Epithelial cell of prostate (primary cell): ENCODE measurements at places on chromosomes 2 and 18.
A peak's percentile ranks its signal among the peaks of the same experiment; 100 is the strongest.

DNA sequence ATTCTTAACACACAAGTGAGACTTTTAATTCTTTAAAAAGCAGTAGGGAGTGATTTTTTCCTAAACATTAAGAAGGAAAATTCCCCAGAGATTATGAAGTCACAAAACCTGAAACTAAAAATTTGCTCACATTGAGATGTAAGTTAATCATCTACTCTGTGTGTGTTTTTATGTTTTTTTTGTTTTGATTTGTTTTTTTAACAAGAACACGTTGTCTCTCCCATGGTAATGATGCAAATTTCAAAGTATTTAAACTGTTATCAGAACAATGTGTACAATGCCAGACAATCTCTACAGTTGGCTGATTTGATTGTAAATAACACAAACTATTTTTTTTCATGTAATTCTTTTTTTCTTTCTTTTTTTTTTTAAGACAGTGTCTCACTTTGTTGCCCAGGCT, 71.5 kb downstream of the COLEC12 start:
- no peak for DNase-seq

DNA sequence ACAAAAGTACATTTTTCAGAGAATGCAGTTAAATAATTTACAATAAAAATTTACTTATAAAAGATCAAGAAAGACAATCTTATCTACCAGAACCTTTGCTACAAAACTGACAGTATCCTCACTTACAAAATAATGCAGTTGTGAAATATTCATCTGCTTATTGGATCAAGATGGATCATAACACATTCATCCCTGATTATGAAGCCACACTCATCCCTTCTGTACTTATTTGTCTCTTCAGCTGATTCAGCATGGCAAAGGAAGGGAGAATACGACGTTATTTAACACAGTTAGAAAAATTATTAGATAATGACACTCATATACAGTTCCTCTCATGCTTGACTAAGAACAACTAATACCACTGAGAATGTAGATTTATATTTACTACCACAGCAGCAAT, 46.4 kb downstream of the TCF4 start:
- DNase-seq, result no peak

- DNase-seq, result no peak
Observed at GRCh38 chr2:147425437-147426029, 419.3 kb upstream of the ACVR2A start.

- DNase-seq, result no peak
Observed at GRCh38 chr2:236307641-236308040, 43.4 kb upstream of the ASB18 start.

DNA sequence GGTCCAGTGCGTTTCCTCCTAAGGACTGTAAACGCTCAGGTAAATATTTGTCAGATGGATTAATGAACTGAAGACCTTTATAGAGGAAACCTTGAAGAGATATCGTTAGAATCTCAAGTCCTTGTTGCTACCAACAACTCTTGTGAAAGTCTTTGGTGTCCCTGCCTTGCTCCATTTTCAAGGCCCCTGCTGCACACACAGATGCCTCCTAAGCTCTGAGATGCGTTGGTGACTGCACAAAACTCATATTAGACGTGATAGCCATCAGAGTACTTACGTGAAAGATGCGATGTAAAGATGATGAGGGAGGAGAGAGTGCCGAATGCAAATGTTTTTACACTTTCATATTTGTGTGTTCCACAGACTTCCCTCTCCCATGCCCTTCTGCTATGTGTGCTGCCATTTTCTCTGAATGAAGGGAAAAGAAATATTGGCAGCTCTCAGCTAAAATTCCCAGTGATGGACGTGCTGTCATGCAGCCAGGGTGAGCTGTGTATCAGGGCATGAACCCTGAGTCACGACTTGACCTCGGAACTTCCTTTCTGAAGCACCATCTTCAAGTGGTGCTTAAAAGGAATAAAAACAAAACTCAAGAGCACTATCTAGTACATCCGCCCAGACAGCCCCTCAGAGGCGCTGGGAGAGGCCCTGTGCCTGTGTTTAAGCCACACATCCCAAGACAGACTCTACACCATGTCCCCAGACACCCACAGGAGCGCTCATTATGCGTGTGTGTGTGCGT, 117.4 kb downstream of the FAM210A start:
- DNase-seq, result no peak

- DNase-seq, result no peak
Observed at GRCh38 chr2:48812416-48812815, 56.9 kb upstream of the LHCGR start.

DNA sequence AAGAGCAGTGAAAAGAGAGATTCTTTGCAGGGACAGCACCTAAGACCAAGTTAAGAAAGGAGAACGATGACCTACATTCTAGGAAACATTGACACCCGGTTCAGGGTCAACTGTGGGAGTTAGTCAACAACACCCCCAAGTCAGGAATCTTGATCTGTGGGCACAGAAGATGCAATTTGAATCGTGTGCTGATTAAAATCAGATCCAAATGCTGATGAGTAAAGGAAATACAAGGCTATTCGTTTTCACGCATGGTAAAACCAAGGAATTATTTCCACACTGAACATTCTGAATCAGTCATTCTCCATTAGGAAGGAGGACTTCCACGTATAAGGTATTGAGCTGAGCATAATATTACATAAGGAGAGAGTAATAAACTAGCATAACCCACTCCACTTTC, 124.2 kb downstream of the COPS8 start:
- DNase-seq, result no peak

DNA sequence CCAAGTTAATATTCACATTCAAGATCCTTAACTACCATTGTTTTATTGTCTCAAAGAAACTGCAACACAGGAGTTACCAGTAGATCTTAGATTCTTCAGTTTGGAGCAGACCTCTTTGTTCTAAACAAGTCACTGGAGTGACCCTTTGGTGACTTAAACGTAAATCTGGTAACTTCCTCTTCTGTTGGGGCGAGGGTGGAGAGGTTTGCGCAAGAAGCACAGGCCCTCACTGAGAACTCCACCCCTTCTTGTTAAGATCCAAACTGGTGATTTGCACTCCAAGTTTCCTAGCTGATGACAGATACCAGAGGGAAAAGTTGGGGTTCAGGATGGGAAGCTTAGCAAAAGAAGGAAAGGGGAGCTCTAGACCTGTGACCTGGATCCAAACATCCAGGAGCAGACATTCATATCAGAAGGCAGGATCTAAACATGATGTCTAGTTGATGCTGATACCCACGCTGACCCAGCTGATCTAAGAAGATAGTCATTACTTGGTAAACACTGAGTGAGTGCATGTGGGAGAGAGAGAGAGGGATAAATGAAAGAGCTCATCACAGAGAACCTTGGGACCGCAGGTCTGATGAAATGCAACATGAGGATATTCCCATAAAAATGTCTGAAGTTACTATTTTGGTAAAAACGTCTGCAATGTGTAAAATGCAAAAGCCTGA, 256.0 kb downstream of the CDH20 start:
- no peak for DNase-seq

GRCh38 chr2:133817680-133818566, 249.7 kb upstream of the NCKAP5 start:
- peak; percentile 79 for DNase-seq

GRCh38 chr2:152222975-152223637, 47.5 kb upstream of the STAM2 start:
- DNase-seq, result peak; percentile 6

DNA sequence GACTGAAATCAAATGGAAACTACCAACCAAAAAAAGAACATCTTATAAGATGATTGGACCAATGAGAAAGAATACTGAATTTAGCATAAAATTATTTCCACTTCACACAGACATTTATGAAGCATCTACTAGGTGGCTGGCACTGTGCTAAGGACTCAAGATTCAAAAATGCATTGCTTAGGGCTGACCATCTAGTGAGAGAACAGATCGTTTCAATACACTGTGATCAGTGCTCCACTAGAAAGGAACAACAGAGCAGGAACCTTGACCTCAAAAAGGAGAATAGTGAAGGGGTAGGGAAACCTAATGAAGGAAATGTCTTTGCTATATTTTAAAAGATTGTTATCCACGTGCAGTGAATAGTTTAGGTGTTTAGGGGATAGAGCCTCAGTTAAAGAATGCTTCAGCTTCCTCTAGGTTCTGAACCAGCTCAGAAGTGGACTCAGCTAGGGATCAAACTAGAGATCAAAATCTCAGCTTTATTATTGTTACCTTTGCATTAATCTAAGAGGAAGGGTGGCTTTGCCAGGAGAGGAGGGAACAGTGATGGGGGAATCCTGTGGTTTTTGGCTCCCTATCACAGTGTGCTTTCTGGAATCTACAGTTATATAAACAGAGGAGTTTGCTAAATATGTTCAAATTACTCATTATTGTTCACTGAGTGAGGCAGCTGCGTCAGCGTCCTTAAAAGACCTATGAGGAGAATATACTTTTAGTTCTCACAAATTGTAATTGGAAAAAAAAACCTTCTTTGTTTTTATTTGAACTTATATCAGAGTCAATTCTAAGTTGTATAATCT, 16.2 kb upstream of the BBS5 start:
- no peak for DNase-seq

GRCh38 chr2:8692783-8693156, 10.9 kb downstream of the ID2 start:
- DNase-seq, result no peak

DNA sequence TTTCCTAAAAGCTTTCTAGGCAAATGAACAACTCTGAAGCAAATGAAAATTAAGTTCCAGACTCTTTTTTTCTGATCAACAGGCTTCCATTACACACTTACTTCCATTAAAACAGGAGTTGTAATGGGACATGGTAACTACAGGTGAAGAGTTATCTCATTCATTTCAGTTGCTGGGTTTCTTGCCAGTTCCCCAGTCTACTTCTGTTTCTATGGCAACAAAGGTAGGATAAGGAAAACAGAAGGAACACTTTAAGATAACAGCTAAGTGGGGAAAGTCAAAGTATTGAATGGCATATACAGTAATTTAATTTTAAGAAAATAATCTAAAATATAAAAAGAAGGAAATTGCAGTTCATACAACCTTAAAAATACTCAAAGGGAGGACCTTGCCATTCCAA, 25.1 kb downstream of the BAZ2B start:
- no peak for DNase-seq

- DNase-seq, result no peak
Observed at GRCh38 chr2:62972601-62973000, 78.0 kb upstream of the OTX1 start.

- no peak for DNase-seq
Observed at GRCh38 chr2:206984206-206984605, 44.9 kb downstream of the CPO start.

- DNase-seq, result no peak
Observed at GRCh38 chr18:21057112-21057511, 54.5 kb downstream of the ROCK1 start.

DNA sequence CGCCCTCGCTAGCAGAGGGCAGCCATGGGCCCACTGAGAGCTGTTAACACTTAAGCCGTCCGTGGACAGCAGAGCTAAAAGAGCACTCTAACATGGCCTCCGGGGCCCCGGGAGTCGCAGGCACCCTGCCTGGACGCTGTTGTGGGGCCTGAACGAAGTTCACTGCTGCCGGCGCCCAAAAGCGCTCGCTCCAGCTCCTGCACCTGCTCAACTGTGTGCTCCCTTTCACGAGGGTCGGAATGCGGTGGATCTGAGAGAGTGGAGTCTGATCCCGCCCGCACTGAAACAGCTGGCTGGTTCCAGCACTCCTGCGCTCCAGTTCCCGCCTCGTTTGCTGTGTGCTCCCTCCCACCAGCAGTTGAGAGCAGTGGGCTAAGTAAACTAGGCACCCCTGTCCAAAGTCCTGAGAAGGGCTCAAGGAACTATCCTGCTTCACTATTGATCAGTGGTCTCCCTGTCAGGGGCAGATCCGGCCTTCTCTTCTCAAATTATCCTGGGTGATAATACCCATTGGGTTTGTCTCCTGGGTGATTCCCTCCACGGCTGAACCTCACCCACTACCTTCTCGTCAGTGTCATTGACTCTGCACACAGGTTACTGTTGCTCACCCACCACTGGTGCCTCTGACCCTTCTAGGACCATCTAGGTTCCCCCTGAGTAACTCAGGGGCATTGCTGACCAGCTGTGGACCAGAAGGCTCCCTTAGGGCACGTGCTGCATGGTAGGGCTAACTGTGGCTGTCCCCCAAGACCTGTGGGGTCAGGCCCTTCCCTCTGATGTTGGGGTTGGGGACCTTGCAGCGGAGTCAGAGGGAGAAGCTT, 23.5 kb downstream of the B3GNT7 start:
- no peak for DNase-seq

- DNase-seq, result no peak
Observed at GRCh38 chr2:56014046-56014730, 90.6 kb upstream of the EFEMP1 start.

GRCh38 chr2:180520921-180521581, 459.4 kb upstream of the UBE2E3 start:
- peak; percentile 67 for DNase-seq

DNA sequence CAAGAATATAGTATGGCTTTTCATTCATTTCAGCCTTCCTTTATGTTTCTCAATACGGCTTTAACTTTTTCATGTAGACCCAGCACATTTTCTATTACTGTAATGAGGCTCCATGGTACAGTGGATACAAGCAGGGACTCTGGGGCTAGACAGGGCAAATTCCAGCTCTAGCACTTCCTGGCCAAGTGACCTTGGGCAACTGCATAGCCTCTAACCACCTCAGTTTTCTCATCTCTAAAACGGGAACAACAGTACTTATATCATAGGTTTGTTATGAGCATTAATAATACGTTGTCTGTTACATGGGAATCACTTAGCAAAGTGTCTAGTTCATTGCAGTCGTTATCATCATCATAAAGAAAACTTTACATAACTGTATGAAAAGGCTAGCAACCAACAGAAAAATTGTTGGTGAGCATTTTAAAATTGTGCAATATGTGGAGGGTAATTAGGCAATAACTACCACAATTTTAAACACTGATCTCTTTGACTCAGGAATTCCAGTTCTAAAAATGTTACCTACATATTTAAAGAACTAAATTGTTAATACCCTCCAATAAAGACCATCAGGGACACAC, 13.7 kb upstream of the RMDN2 start:
- no peak for DNase-seq

DNA sequence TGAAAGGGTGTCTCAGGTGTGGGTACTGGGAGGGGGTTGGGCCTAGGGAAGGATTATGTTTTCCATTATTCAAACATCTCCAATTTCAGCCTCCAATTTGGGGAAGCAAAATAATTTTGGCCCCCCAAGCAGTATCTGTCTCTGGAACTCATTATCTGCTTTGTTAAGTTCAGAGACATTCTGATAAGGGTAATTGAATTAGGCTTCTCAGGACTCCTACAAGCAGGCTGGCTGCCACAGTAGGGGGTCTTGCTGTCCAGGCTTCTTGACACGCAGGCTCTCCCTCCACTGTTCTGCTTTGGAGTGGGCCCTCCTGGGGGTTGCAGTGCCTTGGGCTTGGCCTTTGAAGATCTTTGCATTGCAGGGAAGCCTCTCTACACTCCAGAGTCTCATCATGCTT, 108.1 kb upstream of the SIX2 start:
- DNase-seq, result no peak

DNA sequence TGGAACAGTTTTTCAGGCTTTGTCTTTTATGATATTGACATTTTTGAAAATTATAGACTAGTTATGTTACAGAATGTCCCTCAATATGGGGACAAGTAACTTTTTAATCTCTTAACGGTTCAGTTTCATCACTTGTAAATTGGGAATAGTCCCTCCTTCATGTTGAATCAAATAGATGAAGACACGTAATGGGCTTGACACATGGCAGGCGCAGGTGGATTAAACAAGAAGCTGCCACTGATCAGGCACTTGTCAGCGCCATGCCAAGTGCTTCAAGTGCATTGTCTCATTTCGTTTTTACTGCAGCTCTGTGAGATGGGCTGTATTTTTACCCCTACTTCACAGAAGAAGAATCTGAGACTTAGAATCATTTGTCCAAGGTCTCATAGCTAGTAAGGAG, 9.5 kb upstream of the SMAD4 start:
- DNase-seq, result no peak

GRCh38 chr2:11446733-11447248, 19.2 kb downstream of the E2F6 start:
- no peak for DNase-seq
